ENCODE measurements at places on chromosomes 1 and 21. TPM values are rescaled to one million over a fixed set of nuclear protein-coding genes. Genes with fewer than 3 reads are reported as not detected.
A peak's percentile ranks its signal among the peaks of the same experiment; 100 is the strongest.

DNA sequence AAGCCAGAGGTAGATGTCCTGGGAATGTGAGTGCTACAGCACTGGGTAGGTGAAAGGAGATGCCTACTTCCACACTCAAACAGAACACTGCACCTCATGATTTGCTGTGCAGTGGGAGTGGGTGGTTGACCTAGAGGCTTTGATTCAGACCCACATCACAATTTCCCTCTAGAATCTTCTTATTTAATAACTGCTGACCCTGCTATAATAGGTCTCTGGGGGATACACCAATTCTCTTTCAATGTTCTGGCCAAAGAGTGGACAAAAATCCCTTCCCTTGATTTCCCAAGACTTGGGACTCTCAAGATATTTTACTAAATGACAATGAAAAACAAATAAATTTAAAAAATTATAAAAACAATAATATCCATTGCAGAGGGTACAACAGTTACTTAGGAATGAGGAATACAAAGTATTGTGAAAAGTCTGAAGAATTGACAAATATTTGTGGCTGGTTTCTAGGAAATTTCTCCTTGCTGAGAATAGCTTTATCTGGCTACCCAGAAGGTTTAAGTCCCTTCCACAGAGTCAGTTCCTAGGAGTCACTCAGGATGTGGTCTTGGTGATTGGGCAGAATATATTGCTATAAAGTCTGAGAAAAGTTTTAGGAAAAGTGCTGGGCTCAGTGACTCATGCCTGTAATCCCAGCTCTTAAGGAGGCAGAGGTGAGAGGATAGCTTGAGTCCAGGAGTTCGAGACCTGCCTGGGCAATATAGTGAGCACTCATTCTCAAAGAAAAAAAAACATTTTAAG is 2.4 kb upstream of the FCGR2A start:
- DNase-seq: no peak

- peak; percentile 49 for DNase-seq
Measured at GRCh38 chr1:213604477-213604876, 383.3 kb upstream of the PROX1 start.

DNA sequence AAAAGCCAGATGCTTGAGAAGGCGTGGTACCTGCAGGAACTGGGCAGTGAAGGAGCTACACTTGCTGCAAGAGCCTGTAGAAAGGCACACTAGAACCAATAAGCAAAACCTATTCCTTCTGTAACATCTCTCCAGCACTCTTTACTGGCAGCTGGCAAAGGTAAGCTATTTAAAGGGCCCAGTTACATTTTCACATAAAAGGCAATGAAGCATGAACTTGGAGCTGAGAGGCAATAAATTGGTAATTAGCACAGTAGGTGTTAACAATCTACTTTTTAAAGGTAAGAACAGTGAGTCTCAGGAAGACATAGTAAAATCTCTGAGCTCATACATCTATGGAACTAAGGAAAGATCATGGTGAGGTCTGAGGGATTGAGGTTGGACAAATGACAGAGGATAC is 167.1 kb upstream of the OLFM3 start:
- DNase-seq: no peak

- no peak for DNase-seq
Measured at GRCh38 chr1:70264839-70265238, 43.7 kb downstream of the SRSF11 start.

DNA sequence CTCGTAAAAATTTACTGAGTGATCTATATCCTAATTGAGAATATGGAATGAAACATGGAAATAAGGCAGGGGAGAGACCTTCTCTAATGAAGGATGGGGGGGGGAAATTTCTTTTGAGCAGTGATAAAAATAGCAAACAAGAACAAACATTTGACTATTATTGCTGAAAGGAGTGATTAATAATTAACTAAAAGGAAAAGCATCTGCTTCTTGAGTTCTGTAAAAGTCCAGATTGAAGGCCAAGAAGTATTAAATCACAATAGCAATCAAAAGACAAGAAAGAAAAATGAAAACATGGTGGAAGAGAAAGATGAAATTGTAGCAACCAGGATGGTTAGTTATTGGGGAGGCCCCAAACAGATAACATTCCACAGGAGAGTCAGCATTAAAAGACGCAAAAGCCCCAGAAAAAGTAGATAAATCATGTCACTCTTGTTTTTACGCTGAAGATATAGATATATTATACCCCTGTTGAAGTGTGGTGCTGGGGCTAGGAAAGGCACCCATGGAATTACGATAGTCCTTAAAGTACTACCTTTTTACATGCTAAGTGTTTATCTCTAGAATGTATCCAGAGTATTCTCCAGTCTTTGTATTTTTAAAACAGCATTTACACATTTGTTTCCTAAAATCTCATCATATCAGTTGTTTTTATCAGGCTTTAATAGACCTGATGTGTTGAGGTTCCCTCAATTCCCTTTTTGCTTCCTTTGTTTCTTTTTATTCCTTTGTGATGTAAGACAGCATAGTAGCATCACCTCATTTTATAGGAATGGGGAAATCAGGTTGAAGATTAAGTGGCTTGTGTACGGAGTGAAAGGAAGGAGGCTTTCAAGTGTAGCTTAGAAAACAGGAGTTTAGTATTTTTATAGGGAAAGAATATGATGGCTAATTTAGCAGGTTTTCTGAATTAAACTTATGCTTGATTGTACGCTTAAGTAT is 28.9 kb downstream of the DISP1 start:
- DNase-seq: no peak

DNA sequence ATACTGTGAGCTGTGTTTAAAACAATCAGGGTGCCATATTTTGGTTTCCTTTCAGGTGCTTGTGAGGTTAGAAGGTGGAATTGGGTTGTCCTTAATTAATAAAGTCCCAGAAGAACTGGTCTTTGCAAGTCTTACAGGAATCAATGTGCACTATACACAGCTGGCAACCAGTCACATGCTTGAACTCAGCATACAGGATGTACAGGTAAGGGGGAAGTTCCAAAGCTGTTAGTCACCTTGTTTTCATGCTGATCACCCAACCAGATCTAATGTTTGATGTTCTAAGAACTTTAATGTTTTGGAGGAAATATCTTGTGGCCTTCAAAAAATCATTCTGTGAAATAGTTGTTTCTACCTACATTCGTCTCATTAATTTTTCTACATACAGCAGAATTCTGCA is 156.3 kb downstream of the VPS13D start:
- no peak for DNase-seq

The SLC5A9 gene
- not detected for total RNA-seq

The OR2T6 gene
- 0.09 TPM for total RNA-seq

The SERPINC1 gene
- total RNA-seq: not detected

The HOOK1 gene
- 17.2 TPM for total RNA-seq

The CXADR gene
- 139 TPM for total RNA-seq

The C1QA gene
- total RNA-seq: 5.8 TPM

The CLCA1 gene
- 0.54 TPM for total RNA-seq

The ARHGAP29 gene
- 55.1 TPM for total RNA-seq

The MRPL55 gene
- total RNA-seq: 27.8 TPM

The MTARC1 gene
- 11.3 TPM for total RNA-seq

The SLC9C2 gene
- total RNA-seq: 3.3 TPM

All from cerebellum (tissue), 4 donors.